A549 treated with ZK216348 at 1 μM for 4 hours (cell line): ENCODE measurements at places on chromosomes 2 and 18. TPM values are rescaled to one million over a fixed set of nuclear protein-coding genes. Genes with fewer than 3 reads are reported as not detected.

EPB41L3 gene
- 0.21 to 1.0 TPM (median 0.43 TPM) in 4 of 5 replicates, not detected in the other for total RNA-seq

IL36RN gene
- 0.06 to 0.13 TPM in 2 of 5 replicates, not detected in the others for total RNA-seq

TCF7L1 gene
- total RNA-seq, result 6.4 to 11.3 TPM (median 9.9 TPM) in 5 replicates

SLC40A1 gene
- total RNA-seq, result 1.9 to 2.9 TPM (median 2.7 TPM) in 5 replicates

IL18R1 gene
- total RNA-seq, result 0.49 to 1.2 TPM (median 0.82 TPM) in 5 replicates

PPIG gene
- total RNA-seq, result 36.9 to 62.1 TPM (median 40.2 TPM) in 5 replicates
